Hypothalamus (tissue), 51 donors: ENCODE measurements at places on chromosomes 7 and 10.

DNA sequence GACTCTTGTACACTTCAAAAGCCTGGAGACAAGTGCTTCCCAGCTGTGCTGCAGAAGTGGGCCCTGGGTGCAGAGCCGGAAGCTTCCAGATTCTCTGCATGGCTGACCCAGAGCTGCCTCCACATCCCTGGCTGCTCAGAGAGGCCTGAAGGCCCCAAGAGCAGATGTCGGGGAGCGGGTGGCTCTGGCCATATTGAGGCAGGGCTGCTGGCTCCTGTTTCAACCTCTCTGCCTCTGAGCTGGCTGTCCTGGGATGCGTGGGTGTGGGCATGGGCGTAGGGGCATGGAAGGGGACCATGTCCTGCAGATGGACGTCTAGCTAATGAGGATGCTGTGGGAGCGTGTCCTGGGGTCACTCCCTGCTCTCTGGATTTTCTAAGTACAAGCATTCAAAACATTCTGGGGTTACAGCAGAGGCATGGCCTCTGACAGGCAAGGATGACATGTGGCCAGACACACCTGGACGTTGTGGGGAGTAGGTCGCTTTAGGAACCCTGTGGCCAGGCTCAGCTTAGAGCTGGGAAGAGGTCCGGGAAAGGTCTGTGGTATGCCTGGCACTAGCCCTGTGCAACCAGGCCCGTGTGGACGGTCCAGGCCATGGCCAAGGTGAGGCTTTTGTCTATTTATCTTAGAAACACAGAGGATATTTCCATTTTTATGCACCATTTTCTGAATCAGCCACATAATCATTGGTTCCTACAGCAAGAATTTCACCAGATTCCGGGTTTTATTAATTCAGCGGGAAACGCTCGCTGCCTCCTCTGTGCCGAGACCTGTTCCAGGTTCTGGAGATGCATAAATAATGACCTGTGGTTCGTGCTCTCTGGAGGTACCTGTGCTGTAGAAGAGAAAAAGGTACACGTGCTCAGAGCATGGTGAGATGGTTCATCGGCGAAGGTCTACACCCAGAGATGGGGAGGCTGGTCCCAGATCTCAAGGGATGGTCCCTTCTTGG is 361.1 kb downstream of the GLRX3 start:
- no peak for DNase-seq

- no peak for DNase-seq
These were observed 25.1 kb upstream of the ZNF273 start for GRCh38 chr7:64877714-64878610.

- no peak for DNase-seq
These were observed 243.6 kb downstream of the TWIST1 start for GRCh38 chr7:18873734-18874336.

- DNase-seq, result no peak
These were observed 245.5 kb downstream of the REEP3 start for GRCh38 chr10:63766745-63767137.

DNA sequence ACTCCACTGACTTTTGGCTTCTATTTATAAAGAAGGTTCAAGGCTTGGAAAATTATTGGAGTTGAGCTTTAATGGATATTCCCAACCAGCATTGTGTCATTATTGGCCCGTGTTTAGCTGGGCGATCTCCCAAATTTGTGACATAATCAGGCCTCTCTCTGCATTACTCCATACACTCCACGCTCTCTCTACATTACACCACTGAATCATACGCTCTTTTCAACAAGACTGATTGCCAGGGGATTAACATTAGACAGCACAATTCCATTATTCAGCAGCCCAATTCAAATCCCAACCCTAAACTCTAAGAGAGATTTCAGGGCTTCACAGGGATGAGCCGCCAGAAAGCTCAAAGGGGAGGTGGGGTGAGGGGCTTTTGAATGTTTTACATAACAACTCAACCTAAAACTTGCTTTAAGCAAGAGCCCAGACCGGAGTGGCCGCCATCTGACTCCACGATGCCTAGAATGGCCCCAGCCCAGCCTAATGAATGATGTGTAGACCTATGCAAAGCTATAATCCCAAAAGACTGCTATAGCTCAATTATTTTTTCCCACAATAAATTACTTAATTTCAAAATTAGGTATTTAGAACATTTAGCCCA is 61.8 kb downstream of the FGFR2 start:
- peak; percentile 68 for DNase-seq
